Activated CD4-positive, alpha-beta memory T cell treated with anti-CD3 and anti-CD28 coated beads, Interleukin-2, amount 10 ng/mL, durations not matched to agents 7 days and 5 days (primary cell): ENCODE measurements at places on chromosomes 12 and 14. TPM values are rescaled to one million over a fixed set of nuclear protein-coding genes. Genes with fewer than 3 reads are reported as not detected.
A peak's percentile ranks its signal among the peaks of the same experiment; 100 is the strongest.

GRCh38 chr12:128843538-128843937, 9.7 kb upstream of the GLT1D1 start:
- DNase-seq: no peak

DNA sequence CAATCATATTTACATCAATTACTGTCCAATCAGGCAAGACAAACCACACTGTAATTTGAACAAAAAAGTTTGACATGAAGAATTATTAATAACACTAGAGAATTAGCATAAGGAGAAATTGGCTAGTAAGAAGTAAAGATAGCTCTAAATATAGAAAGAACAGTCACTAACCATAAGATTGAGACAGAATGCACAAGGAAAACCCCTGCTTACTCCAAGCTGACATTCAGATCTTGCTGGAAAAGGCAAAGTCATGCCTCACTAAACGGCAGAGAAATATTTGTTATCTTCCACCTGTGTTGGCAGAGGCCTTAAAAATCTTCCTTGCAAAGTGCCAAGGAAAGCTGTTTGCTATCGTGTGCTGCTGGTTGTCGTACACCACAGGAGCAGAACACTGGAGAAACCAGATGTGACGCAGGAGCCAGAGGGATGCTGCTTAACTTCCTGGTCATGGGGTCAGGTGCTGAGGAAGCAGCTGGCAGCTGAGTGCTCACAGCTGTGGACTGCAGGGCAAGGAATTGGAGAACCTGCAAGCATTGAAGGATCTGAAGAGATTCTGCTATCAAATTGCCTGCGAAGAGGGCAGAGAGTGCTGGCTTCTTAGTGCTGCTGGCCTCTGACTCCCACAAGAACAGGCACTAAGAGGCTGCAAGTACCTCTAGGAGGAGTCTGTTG, 1323.3 kb downstream of the LRFN5 start:
- DNase-seq: no peak

GRCh38 chr12:40832668-40833067, 140.4 kb downstream of the CNTN1 start:
- no peak for DNase-seq

DNA sequence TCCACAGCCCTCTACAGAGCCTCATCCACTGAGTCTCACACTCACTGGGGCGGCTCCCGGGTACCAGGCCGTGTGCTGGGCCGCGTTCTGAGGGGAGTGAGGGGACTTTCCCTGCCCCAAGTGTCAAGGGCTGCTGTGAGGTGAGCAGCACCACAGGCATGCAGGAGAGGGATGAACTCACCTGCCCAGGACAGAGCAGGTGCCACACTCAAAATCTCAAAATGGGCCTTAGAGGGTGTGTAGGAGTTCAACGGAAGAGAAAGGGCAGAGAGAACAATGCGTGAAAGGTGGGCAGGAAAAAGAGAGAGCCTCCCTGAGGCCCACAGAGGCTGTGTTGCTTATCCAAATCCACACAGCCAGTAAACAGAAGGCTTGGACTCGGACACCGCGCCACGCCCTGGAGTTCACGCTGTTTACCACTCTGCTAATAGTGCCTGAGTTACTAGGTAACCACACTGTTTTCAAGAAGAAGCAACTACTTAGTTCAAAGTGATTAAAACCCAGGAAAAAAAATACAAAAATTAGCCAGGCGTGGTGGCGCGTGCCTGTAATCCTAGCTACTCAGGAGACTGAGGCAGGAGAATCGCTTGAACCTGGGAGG, 32.7 kb downstream of the TSPAN11 start:
- no peak for DNase-seq

DNA sequence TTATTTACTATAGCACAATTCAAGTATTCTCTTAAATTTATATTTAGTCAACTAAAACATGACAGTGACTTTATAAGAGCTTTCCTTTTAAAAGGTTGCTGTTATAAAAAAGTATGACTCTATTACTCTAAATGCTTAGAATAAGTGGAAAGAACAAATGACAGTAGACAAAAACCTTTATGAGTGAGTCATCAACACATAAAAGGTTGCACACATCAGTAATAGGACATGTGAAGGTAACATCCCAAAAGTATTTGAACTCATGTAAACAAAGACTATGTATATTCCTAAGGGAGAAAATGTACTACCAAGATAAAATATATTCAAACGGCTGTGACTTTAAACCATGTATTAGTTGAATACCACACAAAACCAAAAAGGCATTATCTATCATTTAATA, 98.8 kb downstream of the PAWR start:
- no peak for DNase-seq

DNA sequence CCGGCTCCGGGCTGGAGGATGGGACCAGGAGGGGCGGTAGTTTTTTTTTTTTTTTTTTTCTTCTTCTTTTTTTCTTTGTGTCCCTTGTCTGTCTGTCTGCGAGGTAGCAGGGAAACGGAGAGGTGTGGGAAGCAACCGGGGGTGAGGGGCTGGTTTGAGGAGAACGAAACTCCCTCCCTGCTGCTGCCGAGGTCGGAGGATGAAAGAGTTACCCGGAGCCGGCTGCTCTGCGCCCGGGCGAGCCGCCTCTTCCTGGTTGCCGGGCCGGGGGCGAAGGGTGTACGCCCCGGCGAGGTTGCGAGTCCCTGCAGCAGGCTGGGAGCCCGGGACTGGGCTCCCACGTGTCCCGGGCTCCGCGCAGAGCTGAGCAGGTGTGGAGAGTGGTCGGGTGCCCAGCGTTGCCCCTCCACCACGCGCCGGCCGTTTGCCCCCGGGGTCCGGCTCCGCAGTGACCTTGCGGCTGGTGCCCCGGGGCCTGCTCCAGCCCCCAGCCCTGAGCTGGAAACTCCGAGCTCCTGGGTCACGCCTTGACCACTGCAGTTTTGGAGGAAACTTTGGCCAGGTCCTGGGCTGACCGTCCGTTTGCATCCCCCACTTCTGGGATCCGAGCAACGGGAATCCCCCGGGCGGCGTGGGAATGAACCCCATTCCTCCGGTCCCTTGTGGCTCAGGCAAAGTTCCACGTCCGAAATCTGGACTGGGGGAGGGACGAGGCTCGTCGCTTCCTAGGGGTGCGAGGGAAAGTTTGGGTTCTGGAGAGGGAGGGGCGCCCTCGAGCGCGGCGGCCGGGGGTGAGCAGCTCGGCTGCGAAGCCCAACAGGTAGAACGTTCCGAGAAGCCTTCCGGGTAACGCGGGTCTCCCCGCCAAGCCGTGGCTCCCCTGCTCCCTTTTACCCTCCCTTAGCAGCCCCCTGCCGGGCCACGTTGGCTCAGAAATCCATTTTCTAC, 1.3 kb downstream of the CHST11 start:
- DNase-seq: peak; percentile 61

GRCh38 chr14:85921241-85921640, 391.3 kb downstream of the FLRT2 start:
- DNase-seq: no peak

GRCh38 chr12:4323396-4323795, 2.4 kb downstream of the TIGAR start:
- no peak for DNase-seq

- no peak for DNase-seq
Observed at GRCh38 chr14:84726471-84726870, 803.5 kb upstream of the FLRT2 start.

GRCh38 chr14:29821661-29822429, 105.8 kb downstream of the PRKD1 start:
- no peak for DNase-seq

DNA sequence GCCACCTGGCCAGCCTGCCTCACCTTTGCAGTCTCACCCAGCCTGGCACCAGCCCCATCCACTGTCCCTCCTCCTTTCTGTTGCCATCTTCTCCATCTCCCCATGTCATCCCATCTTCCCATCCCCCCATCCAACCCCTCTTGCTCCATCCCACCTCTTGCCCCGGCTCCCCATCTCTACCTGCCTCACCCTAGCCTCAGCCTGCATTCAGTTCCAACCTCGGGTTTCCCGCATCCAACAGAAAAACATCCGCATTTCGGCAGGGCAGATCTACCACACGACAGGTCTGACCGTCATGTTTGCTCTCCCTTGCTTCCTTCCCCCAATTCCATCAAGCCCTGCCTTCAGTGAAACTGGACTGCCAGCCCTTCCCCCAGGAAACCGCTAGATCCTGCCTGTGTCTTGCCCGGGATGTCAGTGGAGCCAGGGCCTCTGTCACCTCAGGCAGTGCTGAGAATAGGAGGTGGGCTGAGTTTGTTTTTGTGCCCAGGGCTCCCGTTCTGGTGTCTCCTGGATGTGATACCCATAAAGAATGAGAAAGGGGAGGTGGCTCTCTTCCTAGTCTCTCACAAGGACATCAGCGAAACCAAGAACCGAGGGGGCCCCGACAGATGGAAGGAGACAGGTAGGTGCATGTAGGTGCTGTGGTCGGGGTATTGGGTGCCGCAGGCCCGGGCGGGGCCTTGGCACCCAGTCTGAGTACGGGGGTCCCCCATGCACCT, 2.5 kb downstream of the KCNH3 start:
- DNase-seq: no peak

DNA sequence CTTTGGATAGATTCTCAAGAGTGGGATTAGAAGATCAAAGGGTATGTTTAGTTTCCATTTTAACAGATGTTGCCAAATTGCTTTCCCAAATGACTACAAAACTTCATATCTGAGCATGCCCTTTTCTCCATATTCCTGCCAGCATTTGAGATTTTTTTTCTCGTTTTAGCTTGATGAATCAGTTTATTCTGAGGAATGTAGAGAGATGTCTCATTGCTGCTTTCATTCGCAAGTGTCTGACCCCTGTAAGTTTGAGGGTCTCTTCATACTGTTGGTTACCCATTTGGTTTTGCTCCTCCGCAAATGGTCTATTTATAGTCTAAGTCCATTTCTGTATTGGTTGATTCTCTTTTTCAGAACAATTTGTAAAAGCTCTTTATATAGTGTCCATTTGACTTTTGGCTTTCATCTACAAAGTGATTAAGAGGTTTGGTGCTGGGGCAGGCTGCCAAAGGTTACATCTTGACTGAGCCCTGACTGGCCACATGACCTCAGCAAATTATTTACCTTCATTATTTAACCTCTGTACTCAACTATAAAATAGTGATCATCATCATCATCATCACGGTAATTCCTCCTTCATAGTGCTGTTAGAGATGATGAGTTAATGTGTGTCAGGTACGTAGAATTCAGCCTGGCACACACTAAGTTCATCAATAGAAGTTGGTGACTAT, 33.6 kb downstream of the HCAR2 start:
- DNase-seq: no peak

- DNase-seq: no peak
Observed at GRCh38 chr14:47790477-47790876, 115.1 kb upstream of the MDGA2 start.

- no peak for DNase-seq
Observed at GRCh38 chr12:64450057-64450640, 1.8 kb upstream of the TBK1 start.

DNA sequence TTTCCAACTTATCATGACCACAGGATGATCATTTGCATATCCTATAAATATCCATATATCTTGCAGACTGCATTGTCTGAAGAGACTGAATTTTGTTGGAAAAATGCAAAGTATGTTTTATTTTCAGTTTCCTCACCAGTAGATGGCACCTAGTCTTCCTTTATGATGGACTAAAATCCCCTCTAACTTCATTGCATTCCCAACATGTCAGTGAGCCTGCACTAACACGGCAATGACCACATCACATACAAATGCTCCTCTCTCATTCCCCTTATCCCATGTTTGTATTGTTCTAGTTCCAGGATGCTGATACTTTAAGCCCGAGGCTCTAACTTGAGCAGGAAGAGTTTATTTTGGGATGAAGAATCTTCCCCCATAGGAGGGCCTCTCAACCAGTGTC, 24.7 kb upstream of the MYBPC1 start:
- no peak for DNase-seq

DNA sequence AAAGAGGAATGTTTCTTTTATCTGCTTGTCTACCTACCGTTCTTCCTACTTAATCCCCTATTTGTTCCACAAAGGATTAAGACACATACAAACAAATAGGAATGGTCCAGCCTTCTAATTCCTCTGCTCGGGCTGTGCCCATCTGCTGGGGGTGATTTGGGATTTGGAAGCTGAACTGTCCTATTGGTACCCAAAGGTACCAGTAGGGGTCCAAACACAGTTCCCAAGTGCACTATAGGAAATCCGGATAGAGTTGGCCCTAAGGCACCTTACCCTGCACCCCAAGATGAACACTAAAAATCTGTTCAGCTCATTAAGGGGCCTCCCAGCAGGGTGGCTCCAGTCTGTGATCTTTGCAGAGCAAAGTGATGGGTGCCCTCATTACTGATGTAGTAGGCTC, 566.9 kb downstream of the NRXN3 start:
- no peak for DNase-seq

GRCh38 chr14:65286443-65286842, 126.1 kb upstream of the FUT8 start:
- DNase-seq: no peak

DNA sequence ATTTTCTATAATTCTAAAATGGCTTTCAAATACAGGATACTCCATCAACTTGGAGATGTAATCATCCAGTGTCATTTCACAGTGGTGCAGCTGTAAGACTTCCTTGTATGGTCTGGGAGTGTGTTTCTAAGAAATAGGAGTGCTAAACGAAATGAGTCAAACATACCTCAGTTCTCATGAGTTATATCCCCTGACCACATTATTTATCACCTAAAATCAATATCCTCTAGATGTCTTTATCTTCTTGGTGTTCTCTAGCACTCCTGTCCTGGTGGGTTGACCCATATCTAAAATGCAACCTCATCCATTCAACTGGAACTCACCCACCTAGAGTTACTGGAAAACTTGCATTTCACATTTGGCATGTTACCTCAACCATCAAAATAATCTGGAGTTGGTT, 33.2 kb downstream of the TMEM30B start:
- DNase-seq: no peak

DNA sequence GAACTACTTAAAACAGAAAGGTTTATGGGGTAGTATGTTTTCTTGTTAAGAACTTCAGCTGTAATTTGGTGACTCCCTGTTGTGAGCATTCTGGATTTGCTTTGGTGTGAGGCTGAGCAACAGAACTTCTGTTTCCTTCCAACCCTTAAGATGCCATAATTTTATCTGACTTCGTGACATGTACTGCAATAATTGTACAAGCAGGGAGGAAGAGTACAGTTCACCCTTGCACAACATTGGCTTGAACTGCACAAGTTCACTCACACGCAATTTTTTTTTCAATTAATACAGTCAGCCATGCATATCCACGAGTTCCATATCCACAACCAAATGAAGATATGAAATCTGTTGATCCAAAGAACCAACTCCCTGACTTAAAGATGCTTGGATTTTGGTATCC, 42.9 kb upstream of the ANKS1B start:
- DNase-seq: no peak

GRCh38 chr12:128418944-128419343, 152.0 kb downstream of the TMEM132C start:
- DNase-seq: no peak

DNA sequence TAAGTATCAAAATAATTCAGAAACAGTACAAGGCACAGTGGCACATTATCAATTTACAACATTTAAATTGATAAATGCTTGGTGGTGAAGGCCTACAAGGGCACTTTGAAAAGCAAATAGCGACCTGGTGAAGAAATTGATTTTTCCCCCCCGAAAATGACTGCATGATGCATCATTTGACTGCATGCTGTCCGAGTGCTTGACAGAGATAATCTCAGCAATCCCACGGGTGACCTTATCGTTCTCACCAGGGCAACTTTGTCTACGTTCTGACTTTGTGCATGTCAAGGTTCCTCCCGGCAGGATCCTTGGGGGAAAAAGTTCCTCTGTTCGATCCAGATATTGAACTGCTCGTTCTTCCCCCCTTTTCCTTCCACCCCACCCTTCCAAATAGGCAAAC, 384.8 kb downstream of the EGLN3 start:
- DNase-seq: no peak

KCNH3 gene
- total RNA-seq: 0.90 TPM

POTEG gene
- total RNA-seq: not detected

CACNA1C gene
- 0.30 TPM for total RNA-seq

TMPRSS12 gene
- total RNA-seq: not detected

KRT79 gene
- total RNA-seq: not detected

LHX5 gene
- not detected for total RNA-seq

TC2N gene
- total RNA-seq: 180 TPM

PLEKHG3 gene
- 126 TPM for total RNA-seq
